NCI-H1694 (cell line): ENCODE measurements at places on chromosomes 6 and 20.

GRCh38 chr20:11890331-11891076, 27.2 kb upstream of the BTBD3 start:
- DNase-seq: peak; percentile 57

- no peak for DNase-seq
These were observed 2.7 kb downstream of the TNFAIP3 start for GRCh38 chr6:137869549-137870307.

DNA sequence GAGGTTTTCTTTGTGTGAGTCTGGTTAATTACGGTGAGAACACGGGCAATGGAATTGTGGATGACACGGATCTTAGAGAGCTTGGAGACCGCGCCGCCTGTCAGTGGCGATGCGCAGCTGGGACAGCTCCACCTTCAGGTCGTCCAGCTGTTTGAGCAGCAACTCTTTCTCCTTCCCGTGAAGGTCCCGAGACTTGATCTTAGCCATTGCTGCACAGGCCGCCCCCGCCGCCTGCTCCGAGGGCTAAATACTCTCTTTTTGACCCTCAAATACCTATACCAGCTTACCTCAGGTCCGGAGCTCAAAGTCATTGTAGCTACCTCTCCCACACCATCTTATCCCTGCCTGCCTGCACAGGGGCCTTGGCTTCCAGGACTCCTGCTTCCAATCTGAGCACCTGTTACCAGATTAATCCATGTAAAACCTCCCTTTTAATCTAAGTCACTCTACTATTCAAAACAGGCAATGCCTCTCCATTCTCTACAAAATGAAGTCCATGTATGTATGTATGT, 100.2 kb downstream of the PREP start:
- no peak for DNase-seq

DNA sequence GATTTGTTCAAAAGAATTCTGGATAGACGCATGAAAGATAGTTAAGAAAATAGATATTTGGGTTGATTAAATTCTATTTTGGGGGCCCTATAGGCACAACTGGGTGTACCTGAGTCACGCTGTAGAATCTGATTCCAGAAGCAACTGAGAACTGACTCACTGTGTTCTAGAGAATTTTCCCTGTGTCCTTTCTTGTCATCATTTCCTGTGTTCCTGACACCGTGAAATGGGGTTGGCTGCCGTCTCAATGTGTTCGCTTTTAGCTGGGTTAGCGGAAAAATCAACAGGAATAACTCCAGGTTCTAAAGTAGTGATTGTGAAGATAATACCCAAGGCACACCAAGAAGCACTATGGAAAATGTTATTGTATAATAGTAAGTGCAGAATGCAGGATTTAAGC, 5.0 kb downstream of the GCNT2 start:
- no peak for DNase-seq

- no peak for DNase-seq
These were observed 1.3 kb downstream of the NUP153 start for GRCh38 chr6:17705428-17705777.

GRCh38 chr6:16740097-16740496, 21.2 kb downstream of the ATXN1 start:
- DNase-seq: no peak

DNA sequence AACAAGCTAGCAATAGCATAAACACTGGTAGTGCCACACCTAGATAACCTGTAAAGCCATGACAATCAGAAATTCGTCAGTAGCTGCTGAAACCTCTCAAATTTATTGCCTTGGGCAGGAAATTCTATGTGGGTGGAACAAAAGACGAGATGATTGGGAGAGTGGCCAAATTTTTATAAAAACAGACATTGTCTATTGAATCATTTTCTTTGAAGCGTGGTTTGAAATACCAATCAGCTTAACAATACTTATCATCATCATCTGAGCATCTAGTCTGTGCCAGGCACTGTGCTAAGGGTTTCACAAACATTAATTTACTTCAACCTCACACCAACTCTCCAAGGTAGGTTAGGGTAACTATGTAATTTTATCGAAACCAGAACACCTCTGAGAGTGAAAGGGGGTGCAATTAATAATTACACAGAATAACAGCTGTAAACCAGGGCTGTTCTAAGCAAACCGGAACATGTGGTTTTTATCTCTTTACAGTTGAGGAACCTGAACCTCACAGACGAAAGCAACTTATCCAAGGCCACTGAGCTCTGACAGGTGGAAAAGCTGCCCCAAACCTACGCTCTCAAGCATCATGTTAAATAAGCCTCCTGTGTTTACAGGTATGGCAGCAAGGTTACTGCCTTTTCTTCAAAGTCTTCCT, 43.4 kb downstream of the NHSL1 start:
- no peak for DNase-seq

GRCh38 chr20:13426870-13427269, 205.8 kb downstream of the ISM1 start:
- DNase-seq: no peak

- DNase-seq: no peak
These were observed 178.8 kb downstream of the SCP2D1 start for GRCh38 chr20:18992418-18992817.

- DNase-seq: no peak
These were observed 460.9 kb downstream of the GJA1 start for GRCh38 chr6:121896363-121896762.

DNA sequence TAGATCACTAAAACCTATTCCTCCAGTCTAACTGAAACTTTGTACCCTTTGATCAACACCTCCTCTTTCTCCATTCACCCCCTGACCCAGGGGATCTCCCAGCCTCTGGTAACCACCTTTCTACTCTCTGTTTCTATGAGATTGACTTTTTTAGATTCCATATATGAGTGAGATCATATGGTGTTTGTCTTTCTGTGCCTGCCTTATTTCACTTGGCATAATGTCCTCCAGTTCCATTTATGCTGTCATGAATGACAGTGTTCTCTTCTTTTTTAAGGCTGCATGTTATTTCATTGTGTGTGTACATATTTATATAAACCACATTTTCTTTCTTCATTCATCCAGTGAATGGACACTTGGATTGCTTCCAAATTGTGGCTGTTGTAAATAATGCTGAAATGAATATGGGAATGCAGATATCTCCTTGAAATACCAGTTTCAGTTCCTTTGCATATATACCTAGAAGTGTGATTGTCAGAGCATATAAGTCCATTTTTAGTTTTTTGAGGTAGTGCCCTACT, 57.7 kb downstream of the DHX35 start:
- no peak for DNase-seq

DNA sequence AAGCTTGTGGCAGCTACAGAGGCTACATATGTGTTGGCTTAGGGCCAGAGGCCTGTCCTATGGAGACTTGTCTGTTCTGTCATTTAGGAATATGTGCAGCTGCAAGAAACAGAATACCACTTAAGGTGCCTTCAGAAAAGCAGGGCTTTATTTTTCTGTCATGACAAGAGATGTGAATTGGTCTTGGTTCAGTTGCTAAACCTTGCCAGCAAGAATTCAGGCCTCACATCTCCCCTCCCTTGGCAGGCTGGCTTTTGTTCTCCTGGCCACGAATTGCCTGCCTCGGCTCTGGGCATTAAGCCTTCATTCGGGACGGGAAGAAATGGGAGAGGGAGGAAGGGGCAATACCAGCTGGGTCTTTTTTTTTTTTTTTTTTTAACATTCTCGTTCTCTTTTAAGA, 82.4 kb upstream of the TGM3 start:
- DNase-seq: no peak
